ENCODE measurements at places on chromosomes 16 and 17.
A peak's percentile ranks its signal among the peaks of the same experiment; 100 is the strongest.

- DNase-seq, result no peak
These were observed 58.5 kb downstream of the ADAMTS18 start for GRCh38 chr16:77376358-77376757.

- no peak for DNase-seq
These were observed 37.8 kb upstream of the IL34 start for GRCh38 chr16:70608521-70608920.

DNA sequence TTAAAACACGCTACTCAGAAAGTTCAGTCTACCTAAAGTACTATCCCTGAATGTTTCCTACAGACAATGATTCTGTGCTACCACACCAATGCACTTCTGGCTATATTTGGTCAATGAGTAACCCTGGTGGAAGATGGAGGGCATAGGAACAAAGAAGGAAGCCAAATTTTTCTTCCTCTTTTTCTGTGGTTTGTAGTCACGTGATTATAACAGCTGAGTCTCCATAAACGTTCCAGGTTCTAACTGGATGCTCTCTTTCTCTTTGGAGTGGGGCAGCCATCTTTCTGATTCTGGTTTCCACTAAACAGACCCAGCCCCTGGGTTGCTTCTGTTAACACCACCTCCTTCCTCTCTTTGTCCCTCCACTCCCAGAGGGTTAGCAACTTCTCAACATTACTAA lies 274.9 kb downstream of the CDH11 start:
- no peak for DNase-seq

GRCh38 chr17:57466521-57466920 lies 210.2 kb downstream of the MSI2 start:
- no peak for DNase-seq

GRCh38 chr16:71853413-71853812 lies 7.6 kb downstream of the ATXN1L start:
- no peak for DNase-seq

- DNase-seq, result no peak
These were observed at the start of gene CCL22 for GRCh38 chr16:57358527-57359095. TSS of gene CCL22 (plus strand) at chr16:57358783. CDS start at chr16:57358817, 34 bp downstream.

GRCh38 chr16:89161763-89162713 lies 9.5 kb upstream of the CDH15 start:
- DNase-seq, result no peak

GRCh38 chr17:10294180-10294579 lies 78.6 kb downstream of the MYH13 start:
- no peak for DNase-seq

- DNase-seq, result no peak
These were observed 356.8 kb downstream of the SEC14L1 start for GRCh38 chr17:77497578-77497934.

DNA sequence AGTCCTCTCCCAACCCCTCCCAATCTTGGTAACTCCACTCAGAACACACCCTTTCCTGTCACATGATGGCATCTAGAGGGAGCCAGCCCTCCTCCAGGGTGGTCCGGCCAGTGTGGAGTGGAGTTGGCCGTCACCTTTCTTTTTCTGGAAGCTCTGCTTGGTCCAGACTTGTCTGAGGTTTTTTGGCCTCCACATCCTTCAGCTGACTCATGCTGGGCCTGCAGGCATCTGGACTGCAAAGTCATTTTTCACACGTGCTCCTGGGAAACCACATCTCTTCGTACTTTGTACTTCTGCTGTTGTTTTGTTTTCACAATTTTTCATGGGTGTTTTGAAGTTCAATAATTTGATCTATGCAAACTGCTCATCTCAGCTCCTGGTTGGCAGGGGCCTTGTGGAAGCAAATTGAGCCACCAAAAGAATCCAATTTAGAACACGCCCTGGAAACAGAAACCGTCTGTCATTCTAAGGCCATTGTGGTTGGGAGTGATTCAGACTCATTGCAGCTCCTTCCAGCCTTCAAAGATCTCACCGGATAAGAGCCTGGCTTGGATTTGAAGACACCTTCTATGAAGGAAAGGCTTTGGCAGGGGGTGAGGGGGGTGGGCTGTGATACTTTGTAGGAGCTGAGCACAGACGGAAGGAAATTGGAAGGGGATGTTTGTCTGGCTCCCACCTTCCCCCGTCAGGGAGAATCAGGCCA lies 42.4 kb upstream of the NF1 start:
- DNase-seq, result no peak

GRCh38 chr17:65589321-65589720 lies 27.9 kb upstream of the AXIN2 start:
- no peak for DNase-seq

GRCh38 chr17:61149862-61150362 lies 249.7 kb upstream of the TBX2 start:
- DNase-seq, result peak; percentile 85

DNA sequence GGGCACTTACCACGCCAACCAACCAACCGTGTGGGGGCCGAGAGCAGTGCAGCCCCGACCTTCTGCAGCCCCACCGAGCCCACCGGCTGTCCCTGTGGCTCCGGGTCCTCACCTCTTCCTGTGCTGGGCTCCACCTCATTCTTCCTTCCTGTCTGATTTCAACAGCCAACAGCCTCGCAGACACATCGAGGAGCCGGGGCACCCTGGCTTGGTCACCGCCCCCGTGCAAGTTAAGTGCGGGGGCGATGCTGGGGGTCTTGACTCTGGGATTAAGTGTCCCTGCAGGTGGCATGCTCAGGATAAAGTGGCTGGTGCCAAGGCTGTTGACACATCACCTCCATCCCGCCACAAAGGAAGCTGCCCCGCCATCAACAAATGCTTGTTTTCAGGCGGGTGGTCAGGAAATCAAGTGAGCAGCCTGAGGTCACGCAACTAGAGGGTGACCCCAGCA lies at the start of gene NLRC3:
NLRC3 (minus strand) TSS at position 102 of the 451 bp plus-strand sequence. CDS start 12,367 bp downstream, outside the sequence.
- no peak for DNase-seq

DNA sequence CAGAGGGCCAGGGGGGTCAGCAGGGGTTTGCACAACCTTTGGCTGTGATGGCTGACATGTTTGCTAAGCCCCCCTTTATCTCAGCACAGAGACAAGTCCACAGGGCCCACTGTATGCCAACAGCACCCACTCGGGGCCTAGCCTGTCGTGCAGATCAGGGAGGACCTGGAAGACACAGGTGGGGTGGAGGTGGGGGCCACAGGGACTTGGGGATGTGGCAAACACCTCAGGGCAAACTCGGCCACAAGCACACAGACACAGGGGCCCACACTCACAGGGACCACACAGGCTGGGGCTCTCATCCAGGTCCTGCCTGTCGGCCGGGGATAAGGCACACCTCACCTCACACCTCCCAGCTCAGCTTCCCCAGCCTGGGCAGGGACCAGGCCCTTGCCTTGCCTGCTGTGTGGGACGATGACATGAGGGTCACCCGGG lies 87.9 kb downstream of the C16orf78 start:
- no peak for DNase-seq

GRCh38 chr16:57798953-57799599 lies 3.2 kb downstream of the KIFC3 start:
- DNase-seq, result no peak

DNA sequence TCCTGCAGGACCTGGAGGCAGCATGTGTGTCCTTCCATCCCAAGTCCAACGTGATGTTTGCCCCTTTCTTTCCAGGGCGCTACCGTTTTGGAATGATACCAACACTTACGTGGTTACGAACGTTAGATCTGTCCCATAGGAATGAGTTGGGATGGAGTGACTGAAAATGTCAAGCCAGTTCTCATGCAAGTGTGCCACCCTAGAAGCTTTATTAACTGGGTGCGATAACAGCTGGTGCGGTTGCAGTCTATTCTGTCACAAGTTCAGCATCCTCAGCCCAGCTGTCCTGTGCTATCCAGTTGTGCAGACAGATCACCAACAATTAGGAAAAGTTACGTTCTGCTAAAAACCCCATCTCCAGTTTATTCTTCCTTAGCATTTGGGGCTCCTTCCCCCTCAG lies 52.5 kb downstream of the BANP start:
- DNase-seq, result no peak

GRCh38 chr16:86609115-86609514 lies 30.8 kb downstream of the FOXL1 start:
- DNase-seq, result no peak

GRCh38 chr16:48156790-48157209 lies 1.0 kb upstream of the ABCC12 start:
- peak; percentile 62 for DNase-seq

DNA sequence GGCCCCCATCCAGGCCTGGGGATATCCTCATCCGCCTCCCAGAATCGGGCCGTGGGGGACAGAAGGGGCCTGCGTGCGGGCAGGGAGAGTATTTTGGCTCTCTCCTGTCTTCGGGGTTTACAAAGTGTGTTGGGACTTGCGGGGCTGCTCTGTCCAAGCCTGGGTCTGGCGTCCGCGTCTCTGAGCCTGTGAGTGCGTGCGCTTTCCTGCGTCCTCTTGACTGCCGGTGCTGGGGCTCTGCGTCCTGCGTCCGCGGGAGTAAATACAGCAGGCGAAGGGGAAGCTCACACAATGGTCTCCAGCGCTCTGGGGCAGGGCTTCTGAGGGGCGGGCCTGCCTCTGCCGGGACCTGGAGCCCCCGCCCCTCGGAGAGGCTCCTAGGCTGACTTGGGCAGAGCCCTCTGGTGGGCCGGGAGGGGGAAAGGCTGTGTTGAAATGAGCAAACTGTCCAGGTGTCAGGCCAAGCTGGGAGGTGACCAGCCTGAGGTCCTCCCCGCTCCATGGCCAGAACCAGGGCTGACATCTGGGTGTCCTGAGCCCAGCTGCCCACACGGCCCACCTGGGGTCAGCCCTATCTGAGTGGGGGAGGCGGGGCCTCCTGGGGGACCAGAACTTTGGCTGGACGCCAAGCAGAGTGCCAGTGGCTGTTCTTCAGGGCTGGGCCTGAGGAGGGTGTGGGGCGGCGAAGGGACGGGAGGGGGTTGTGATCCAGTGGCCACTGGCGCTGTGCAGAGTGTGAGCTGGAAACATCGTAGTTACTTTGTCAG lies 233.6 kb downstream of the SEC14L1 start:
- DNase-seq, result peak; percentile 94

GRCh38 chr17:39894681-39895376 lies 23.6 kb downstream of the GSDMB start:
- no peak for DNase-seq

GRCh38 chr16:6846452-6846851 lies 486.2 kb upstream of the RBFOX1 start:
- no peak for DNase-seq

GRCh38 chr16:52265446-52265861 lies 281.5 kb downstream of the TOX3 start:
- no peak for DNase-seq

DNA sequence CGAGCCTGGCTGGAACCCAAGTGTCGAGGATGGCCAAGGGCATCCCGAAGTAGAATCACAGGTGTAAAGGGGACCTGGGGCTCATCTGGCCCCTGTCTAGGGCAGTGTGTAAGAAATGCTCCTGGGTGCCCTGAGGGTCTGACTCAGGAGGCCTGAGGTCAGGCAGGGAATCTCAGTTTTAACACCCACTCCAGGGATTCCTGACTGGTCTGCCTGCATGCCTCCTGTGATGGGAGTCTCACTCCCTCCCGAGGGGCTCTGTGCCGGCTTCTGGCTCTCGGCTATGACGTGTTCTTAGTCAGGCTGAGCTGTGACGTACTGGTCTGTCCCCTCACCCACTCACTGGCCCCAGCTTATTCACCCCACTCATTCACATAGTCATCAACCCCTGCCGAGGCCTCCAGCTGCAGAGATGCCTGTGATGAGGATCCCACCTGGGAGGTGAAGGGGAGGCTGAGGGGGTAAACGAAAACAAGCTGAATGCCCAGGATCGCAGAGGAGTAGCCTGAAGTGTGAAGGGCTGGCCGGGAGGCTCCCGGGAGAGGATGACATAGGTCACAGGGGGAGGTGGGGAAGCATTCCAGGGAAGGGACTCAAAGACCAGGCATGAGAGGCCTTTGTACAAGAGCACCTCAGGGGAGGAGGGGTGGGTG lies 23.8 kb downstream of the FAM83G start:
- no peak for DNase-seq

- DNase-seq, result no peak
These were observed 7.4 kb downstream of the CTNS start for GRCh38 chr17:3643889-3644349.

GRCh38 chr17:68489919-68490318 lies 22.3 kb upstream of the PRKAR1A start:
- DNase-seq, result no peak

GRCh38 chr17:81665205-81666091 lies 957 bp downstream of the OXLD1 start:
- DNase-seq, result no peak

DNA sequence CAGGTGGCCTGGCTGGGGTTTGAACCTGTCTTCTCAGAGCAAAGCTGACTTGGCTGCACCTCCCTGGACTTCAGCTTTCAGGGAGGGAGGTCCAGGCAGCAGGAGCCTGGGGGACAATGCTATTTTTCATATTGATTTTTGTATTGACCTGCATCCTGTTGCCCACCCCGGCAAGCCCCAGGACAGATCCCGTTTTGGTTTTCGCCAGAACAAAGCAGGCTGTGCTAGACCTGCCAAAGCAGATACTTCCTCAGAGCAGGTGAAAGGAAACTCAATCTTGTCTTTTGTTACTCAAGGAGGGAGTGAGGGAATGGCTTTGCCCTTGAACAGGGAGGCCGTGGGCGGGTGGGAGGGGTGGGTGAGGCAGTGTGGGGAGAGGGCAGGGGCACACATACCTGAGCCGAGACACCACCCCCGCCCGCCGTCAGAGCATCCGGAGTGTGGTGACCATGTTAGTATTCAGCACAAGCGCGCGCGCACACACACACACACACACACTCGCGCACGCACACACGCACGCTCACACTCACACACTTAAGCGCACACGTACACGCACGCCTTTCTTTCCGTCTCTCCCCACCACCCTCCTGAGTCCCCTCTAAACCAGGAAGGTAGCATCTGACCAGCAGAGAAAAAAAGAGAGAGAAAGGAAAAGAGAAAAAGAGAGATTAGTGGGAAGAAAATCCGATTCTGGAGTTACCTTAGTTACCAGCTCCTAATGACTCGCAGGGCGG lies 59.5 kb downstream of the RAI1 start:
- DNase-seq, result no peak

DNA sequence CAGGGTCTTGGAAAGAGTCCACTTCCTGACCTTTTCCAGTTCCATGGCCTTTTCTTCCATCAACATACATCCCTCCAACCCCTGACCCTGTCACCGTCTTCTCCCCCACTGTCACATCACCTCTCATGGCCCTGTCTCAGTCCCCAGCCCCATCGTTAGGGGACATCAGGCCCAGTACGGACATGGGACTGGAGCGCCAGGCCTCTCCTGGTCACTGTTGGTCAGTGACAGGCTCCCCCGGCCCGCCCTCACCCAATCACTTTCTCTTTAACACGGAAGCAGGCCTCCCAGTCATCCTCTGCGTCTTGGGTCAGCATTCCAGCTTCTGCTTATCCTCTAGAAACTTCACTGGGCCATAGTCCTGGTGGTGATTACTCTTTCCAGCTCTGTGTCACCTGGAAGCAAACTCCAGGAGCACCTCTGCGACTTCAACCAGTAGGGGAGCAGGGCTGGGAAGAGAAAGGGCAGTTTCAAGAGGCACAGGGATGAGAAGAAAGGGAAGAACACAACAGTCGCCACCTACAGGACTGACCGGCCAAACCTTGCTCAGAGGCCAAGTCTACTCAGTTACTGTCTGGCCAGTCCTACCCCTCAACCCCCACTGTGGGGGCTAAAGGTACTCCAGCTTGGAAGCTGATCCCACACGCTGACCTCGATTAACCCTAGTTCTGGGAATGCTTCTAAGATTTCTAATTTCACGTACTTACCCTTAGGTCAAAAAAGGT lies 15.9 kb upstream of the ICAM2 start:
- no peak for DNase-seq

Measured in SK-N-DZ (cell line).